ENCODE measurements at places on chromosomes 1 and 21.

- DNase-seq = peak; percentile 54
Observed at GRCh38 chr1:57600424-57600823, 176.6 kb upstream of the DAB1 start.

DNA sequence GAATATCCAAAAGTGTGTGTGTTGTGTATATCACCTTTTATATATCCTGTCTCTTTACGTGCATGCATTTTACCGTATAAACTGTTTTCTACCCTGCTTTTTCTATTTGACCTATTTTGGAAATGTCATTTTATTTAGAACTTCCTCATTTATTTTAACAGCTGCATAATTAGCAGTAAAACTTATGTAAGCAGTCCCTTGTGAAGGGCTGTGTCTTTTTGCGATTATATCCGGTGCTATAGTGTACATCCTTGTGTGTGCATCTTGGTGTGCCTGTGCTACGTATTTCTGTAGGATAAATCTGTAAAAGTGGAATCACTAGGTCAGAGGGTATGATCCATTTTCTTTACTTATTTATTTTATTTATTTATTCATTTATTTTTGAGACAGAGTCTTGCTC, 7.2 kb downstream of the LGALS8 start:
- DNase-seq = no peak

DNA sequence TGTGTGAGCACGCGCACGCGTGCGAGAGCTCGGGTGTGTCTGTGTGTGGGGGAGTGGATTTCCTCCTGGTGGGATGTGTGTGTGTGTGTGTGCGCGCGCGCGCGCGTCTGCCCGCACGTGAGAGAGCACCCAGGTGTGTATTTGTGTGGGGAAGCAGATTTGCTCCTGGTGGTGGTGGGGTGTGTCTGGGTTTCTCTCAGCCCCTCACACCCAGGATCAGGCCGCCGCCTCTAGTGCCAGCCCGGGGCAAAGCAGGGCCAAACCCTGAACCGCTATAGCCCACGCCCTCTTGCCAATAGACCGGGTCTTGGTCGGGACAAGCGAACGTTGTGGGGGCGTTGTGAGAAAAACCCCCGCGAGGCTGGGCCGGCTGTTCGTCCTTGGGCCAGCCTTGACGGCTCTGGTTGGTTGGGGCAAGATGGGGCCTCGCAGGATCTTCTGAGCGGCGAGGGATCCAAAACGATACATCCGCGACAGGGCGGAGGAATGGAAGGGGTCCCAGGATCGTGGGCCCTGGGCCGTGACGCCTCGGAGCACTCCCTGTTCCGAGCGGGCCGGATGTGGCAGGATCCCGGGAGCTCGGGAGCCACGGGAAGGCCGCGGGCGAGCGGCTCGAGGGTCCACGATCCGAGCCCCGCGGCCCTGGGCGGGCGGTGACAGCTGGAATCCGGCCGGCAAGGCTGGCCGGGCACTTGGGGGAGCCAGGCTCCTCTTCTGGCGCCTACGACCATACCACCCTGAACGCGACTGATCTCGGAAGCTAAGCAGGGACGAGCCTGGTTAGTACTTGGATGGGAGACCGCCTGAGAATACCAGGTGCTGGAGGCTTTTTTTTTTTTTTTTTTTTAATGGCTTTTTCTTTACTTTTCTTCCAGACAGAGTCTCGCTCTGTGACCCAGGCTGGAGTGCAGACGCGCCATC, 68.2 kb downstream of the RNF187 start:
- no peak for DNase-seq

DNA sequence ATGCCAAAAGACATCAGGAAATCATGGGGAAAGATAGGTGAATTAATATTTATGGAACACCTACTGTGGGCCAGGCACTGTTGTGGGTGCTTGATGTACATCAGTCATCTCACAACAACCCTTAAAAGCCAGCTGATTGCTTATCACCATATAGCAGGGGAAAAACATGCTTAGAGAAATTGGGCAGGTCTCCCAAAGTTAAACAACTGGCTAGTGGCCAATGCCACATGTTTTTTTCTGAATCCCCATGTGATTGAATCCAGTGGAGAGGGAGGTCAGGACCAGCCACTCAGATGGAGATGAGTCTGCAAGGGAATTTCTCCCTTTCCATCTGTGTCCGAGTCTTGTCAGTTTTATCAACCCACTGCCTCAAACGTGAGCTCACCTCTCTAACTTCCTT, 33.5 kb downstream of the UTP25 start:
- DNase-seq = no peak

- no peak for DNase-seq
Observed at GRCh38 chr21:30468900-30469714, 11.1 kb downstream of the KRTAP19-1 start.
